ENCODE measurements at places on chromosomes 7 and 10.

- DNase-seq: no peak
Observed at GRCh38 chr10:92778091-92778490, 70.2 kb upstream of the EXOC6 start.

DNA sequence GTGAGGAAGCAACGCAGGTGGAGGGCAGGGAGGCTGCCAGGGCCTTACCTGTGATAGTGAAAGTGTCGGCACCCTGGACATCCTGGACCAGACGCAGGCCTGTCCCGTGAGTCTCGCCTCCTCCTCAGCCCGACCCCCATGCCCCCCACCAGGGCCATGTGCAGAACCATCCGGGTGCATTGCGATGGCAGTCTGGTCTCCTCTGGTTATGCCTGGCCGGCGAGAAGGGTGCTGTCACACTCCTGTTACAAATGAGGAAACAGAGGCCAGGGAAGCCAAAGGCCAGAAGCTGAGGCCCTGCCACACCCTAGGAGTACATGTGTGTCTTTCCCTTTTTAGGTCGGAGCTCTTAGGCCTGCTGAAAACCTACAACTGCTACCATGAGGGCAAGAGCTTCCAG, 7.2 kb downstream of the DEPP1 start:
- no peak for DNase-seq

DNA sequence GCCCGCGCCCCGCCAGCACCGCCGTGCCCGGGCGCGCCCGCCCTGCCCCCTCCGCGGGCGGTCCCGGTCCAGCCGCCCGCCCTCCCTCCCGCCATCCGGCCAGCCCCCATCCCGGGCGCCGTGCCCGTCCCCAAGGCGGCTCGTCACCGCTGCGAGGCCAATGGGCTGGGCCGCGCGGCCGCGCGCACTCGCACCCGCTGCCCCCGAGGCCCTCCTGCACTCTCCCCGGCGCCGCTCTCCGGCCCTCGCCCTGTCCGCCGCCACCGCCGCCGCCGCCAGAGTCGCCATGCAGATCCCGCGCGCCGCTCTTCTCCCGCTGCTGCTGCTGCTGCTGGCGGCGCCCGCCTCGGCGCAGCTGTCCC, at the start of gene HTRA1:
TSS of gene HTRA1 (plus strand) at position 187 of the 362 bp plus-strand sequence. CDS start at position 287, 100 bp downstream.
- DNase-seq: peak; percentile 84

DNA sequence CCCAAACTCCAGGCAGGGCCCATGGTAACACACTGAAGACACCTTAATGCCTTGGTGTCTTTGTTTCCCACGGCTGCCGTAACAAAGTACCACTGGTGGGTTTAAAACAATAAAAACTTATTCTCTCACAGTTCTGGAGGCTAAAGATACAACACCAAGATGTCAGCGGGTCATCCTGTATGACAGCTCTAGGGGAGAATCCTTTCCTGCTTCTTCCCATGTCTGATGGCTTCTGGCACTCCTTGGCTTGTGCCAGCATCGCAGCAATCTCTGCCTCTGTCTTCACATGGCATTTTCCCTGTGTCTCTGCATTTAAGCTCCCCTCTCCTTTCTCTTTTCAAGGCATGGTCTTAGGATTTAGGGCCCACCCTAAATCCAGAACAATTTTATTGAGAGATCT, 33.1 kb downstream of the PRSS2 start:
- no peak for DNase-seq

DNA sequence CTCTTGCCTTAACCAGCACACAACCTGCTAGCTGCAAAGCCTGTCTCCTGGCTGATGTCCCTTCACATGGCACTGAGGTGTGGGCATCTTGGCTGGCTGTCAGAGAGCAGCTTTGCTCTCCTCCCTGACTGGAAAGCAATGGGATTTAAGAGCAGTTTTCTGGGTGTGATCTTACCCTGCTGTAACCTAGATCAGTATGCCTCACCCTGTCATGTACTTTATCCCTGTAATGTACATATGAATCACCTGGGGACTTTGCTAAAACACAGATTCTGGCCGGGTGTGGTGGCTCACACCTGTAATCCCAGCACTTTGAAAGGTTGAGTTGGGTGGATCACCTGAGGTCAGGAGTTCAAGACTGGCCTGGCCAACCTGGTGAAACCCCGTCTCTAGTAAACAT, 209.9 kb downstream of the FRMD4A start:
- no peak for DNase-seq

GRCh38 chr7:146116521-146117222, at the start of gene CNTNAP2:
CNTNAP2 (plus strand) TSS chr7:146116801; CDS start chr7:146116877, 76 bp downstream.
- DNase-seq: no peak

DNA sequence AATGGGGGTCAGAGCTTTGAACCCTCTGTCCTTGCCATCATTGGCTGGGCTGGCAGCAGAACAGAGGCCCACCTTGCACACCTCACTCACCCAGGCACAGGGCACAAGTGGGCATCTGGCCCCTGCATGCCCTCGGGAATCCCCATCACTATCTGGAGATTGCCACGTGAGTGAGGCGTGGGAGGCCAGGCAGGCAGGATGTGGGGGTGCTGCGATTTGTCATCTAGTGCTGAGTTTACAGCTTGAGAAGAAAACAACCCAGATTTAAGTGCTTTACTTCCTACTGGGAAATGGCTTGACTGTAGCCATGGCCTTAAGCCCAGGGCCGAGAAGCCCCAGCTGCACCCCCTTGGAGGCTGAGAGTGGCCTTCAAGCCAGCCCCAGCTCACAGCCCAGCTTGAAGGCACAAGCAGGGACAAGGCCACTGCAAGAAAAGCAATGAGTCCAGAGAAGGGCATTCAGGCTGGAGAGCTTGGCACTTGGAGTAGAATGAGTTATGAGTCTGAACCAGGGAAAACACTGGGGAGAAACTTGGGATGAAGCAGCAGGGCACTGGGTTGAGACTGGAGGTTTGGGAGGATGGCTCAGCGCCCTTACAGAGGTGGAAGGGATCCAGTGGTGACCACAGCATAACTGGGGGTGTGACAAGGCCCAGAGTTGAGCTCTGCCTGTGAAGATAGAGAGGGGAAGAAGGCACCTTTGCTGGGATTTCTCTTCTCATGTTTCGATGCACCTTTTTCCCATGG, 123.0 kb downstream of the CXCL12 start:
- DNase-seq: no peak

DNA sequence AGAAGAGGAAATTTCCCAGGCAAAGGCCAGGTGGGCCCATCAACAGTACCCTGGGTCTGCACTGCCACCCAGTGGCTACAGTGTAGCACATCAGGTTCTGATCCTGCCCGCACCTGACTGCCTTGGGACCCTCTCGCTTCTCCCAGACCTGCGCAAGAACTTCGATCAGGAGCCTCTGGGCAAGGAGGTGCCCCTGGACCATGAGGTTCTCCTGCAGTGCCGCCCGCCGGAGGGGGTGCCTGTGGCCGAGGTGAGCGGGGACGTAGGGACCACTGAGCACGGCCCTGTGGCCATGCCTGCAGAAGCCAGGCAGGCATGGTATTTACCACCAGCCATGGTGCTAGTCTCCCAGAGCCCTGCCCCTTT, 33.9 kb upstream of the SLC29A3 start:
- DNase-seq: no peak

GRCh38 chr7:45919993-45920459, 1.0 kb downstream of the IGFBP3 start:
- no peak for DNase-seq

- peak; percentile 12 for DNase-seq
Observed at GRCh38 chr7:139823959-139824521, 5.0 kb upstream of the TBXAS1 start.

DNA sequence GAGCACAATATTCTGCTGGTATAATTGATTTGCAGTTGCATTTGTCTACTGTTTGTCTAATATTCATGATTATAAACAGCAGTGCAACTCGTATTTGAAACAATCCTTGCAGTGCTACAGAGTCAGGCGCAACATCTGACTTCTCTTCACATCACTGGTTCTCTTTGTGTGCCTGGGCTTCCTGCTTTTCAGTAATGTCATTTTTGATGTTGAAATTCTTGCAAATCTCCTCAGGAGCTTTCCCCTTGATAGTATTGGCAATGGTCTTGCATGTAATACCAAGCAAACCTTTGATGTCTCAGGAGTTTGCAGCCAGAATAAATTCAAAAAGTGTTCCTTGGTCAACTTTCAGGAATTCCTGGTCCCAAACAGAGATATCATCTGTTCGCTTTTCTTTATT, 20.2 kb downstream of the HPS6 start:
- DNase-seq: no peak

GRCh38 chr10:125392154-125392553, 231.8 kb upstream of the CTBP2 start:
- DNase-seq: no peak

- peak; percentile 35 for DNase-seq
Observed at GRCh38 chr7:23012908-23013714, 819 bp downstream of the HYCC1 start.

- DNase-seq: no peak
Observed at GRCh38 chr10:50304660-50305059, 53.3 kb upstream of the ASAH2 start.

DNA sequence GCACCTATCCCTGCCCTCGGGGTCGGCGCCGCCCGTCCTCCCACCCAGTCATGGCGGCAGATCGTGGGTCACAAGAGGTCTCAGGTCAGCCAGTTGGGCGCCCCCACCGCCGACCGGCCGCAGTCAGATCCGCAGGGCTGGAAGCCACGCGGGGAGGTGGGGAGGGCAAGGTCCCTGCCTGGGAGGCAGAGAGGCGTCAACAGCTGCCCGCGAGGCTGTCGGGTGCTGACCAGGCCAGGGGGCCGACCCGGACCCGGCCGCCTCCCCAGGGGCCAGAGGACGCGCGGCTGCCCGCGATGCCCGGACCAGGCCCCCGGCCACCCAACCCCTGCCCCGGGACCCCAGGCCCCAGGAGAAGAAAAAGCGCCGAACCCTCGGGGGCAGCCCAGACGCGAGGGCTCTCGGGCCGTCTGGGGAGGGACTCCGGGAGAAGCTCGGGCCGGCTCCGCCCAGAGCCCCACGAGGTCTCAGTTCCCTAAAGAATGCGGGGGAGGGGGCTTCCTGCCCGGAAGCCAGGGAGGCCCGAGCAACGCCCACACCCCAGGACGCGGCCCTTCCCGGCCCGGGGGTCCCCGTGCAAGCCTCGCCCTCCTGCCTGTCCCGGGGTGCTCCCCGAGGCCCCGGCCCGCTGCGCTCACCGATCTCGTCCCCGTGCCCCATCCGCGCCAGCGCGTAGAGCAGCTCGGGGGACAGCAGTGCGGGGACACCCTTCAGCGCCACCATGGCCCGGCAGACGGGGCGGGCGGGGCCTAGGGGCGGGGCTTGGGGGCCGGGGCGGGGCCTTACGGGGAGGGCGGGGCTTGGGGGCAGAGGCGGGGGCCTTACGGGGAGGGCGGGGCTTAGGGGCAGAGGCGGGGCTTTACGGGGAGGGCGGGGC, at the start of gene FUOM:
TSS of gene FUOM (minus strand) at position 735 of the 877 bp plus-strand sequence. CDS start at position 723, 12 bp downstream.
- peak; percentile 26 for DNase-seq

DNA sequence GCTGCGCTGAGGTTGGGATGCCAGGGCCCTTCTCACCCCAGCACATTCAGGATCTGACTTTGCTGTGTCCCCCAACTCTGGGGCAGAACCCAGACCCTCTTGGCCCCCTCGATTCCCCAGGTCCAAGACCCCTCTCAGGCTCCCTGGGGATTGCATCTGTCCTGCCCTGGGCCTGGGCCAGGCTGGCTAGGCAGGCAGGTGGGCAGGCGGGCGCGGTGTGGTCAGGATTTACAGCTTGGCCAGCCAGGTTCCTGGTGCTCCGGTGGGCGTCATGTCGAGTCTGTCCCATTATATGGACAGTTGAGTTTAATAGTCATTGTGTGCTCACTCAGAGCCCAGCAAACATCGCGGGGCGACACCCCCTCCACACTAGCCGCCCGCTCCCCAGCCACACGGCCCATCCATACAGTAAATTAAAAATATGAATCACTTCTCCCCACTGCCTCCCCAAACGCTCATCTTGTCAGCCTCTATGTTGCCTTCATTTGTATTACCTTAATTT, 23.5 kb downstream of the POLL start:
- DNase-seq: no peak

GRCh38 chr10:68073631-68074030, 1.5 kb downstream of the HERC4 start:
- DNase-seq: no peak

DNA sequence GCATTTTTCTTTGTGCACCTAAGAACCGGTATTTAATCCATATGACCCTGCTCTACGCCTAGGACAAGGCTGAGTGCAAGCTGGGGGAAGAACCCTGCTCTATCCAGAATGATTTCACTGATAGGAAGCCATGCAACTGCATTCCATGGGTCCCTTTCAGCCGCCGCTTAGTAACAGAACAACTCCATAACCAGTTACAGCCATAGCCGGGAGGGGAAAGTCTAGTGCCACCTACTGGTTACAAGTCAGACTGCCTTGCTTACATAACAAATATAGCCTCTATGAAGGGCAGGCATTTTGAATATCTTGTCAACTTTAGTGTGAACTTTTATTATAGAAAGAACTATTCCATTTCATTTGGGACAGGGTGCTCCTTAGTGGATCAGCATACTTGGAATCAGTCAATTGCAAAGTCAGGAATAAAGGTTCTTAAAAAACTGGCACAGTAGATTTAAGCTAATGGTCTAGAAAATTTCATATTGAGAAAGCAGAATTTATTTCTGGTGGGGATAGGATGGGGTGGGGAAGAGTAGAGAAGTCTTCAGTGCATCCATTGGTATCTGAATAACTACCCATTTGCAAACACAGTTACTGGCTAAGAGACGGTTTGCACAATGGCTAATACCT, 521.7 kb downstream of the ADRA2A start:
- DNase-seq: peak; percentile 46

GRCh38 chr7:151053096-151053495, 4.6 kb downstream of the CDK5 start:
- DNase-seq: no peak

DNA sequence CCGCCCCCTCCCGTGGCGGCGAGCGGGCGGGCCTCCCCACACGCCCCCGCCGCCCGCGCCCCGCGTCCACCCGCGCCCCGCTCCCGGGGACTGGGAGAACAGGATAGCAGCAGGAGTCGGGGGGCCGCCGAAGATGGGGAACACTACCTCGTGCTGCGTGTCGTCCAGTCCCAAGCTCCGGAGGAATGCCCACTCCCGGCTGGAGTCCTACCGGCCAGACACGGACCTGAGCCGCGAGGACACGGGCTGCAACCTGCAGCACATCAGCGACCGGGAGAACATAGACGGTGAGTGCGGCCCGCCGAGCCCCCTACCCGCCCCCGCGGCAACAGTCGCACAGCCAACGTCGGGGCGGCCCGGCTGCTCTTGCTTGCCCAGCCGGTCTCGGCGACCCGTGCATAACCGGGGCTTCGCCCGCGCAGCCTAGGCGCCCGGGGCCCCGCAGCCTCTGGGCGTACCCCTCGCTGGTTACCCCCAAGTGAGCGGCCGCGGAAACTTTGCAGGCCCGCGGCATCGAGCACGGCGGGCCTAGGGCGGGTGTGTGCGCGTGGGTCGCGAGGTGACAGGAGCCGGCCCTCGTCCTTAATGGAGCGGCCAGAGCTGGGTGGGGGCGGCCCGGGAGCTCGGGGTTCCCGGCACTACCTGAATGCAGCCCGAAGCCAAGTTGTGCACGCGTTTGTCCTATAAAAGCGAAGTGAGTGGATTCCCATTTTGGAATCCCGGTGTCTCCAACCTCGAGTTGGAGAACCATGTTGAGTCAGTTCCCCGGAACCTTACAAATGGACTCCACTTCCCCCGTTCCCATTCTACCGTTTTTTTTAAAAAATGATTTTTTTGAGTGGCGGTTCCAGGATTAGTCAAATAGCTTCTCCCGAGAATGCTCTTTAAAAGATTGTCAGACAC, 863 bp downstream of the CCNY start:
- peak; percentile 36 for DNase-seq
